ENCODE measurements at places on chromosomes 1 and 21.

GRCh38 chr1:110361856-110362255 is 22.7 kb downstream of the RBM15 start:
- DNase-seq = no peak

DNA sequence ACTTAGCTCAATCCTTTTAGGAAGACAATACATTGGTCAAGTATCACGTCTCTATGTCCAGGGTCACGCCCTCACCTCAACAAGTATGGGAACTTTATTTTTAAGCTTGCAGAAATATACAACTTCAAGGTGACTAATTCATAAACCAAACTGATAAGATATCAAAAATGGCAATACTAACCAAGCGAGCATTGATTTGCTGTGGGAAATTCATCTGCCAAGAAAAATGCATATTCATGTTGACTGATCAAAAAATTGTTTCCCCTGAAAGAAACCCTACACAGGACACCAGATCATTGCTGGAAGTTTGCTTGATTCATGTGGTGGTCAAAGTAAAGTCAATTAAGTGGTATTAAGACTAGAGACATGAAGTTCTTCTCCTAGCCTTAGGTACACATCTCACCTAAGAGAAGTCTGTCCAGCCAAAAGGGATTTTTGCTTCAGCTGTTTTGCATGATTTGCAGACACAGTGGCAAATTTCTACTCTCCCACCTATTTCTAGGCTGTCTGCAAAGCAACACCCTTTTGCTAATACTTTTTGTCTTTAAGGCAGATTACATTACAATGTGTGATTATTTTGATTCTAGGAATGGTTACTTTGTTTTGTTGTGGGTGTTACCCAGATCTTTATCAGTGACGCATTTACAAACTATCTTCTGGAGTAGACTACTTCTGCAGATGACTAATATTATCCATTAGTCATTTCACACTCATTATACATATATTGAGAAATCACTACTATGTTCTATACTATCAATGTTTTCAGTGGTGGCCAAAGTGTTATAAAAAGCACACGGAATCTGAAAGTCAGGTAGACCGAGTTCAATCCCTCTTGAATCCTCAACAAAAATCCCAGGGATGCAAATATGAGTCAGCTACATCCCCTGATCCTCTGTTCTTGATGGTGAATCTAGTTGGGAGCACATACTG is 12.4 kb downstream of the SAMSN1 start:
- no peak for DNase-seq

DNA sequence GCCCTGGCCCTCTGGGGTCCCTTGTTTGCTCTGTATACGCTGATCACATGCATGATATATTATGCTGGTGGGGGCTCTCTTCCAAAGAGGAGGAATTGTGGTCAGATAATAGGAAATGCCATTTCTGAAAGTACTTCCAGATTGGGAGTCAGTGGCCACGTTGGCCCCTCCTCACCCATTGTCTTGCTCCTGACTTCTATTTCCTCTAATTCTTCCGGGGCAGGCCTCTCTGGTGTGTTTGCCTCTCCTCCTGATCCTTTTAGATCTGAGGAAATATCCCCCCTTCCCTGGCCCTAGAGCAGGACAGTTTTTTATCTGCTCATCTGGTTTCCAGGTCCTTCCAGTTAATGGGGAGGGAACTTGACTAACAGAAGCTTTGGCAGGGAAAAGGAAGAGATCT is 2.9 kb downstream of the VANGL2 start:
- no peak for DNase-seq

DNA sequence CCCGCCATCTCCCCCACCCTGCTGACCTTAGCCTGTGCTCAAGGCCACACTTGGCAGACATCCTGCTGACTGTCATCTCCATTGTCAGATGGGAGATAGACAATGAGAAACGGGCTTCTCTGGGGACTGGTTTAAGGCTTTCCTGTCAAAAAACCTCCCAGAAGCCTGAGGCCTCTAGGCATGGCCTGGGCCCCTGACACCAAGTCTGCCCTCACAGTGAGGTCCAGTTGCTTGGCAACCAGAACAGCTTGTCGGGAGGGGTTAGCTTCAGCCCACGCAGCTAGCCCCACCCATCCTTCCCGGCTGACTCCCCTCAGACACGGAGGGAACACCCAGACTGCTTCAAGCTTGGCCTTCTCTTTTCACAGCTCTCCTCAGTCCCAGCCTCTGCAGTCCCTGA is 11.0 kb downstream of the PLEKHA6 start:
- DNase-seq = peak; percentile 88

DNA sequence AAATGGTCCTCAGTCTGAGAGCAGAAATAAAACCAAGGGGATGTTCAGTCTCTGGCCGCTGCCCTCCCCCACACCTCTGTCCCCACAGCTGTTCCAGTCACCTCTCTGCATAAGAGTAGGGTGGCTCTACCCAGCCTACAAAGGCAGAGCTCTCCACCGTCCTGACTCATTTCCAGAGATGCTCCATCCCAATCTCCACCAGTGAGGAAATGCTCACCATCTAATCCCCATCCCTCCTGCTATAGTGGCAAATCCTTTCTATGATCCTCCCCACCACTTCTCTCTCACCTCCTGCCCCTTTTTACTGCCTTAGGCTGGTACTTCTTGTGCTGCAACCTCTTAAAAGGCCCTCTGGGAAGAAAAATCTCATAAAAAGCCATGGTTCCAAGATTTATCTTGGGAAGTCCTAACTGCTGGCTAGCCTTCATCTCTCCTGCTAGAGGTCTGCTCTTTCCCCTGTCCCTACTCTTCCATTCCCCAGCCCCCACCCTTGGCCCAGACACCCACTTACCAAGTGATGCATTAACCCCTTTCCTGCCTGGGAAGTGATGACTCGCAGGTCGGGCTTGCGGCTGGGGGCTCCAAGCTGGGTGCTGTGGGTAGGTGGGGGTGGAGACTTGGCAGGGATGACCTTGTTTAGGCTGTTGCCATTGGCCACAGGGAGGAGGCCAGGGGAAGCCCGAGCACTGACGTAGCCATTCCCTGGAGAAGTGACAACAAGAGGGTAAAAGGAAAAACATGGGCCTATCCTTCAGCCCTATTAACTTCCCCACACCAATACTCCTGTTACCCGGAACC is 23.9 kb downstream of the MEF2D start:
- DNase-seq = no peak

GRCh38 chr21:37711286-37711829 is 204.9 kb downstream of the KCNJ6 start:
- DNase-seq = no peak

DNA sequence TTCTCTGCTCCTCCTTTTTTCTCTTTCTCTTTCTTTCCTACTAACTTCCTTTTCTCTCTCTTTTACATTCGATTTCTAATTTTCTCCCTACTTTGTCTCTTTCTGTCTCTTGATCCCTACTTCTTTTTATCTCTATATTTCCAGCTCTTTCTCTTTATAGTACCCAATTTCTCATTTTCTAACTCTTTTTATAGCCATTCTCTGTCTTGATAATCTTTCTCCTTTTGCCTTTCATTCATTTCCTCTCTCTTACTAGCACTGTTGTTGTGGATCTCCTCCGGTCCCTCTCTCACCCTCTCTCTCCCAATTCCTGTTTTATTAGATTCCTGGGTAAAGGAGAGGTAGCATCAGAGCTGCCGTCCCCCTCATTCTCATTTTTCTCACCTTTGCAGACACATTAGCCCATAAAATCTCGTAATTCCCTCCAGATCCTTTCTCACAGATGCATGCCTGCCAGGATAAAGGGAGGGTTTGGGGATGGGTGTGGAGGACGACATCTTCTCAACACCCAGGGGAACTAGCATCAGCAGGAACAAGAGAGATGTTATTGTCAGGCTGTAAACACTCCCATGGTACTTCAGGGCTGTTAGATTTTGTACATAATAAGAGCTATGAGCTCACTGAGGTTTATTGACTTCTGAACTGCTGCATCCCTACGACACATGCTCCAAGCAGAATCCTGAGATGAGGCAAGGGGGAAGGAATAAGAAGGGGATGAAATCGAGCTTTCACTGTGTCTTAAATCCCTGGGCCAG is 159.0 kb upstream of the GALNT2 start:
- no peak for DNase-seq

DNA sequence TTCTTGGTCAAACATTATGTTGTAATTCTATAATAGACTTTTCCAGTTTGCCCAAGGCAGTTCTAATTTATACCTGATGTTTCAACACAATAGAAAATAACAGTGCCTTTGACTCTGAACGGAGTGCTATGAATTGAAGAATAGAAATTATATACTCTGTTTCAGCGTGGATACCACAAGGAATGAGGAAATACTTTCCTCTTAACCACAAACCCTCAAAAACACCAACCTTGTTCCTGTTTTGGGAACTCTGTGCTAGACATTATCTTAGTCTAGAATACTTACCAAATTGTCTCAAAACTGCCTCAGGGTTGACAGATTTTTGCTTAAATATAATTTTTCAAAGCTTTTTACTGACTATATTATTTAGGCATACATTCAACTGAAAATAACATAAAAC is 1629.3 kb downstream of the MRPL39 start:
- no peak for DNase-seq

DNA sequence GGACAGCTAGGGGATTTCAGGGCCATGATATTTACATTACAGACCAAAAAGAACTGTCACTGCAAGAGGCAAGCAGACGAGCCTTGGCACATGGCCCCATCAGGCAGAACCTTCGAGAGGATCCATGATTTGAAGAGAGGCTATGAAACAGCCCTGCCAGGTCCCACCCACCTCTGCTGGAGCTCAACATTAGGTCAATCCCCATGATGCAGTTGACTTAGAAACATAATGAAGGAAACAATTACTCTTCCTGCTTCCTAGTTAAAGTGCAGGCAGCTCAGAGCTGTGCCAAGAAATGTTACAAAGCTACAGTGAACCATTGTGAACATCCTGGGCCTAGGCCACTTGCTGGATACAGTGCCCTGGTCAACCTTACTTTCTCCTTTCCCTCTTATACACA is 41.7 kb upstream of the PTCH2 start:
- DNase-seq = peak; percentile 82

DNA sequence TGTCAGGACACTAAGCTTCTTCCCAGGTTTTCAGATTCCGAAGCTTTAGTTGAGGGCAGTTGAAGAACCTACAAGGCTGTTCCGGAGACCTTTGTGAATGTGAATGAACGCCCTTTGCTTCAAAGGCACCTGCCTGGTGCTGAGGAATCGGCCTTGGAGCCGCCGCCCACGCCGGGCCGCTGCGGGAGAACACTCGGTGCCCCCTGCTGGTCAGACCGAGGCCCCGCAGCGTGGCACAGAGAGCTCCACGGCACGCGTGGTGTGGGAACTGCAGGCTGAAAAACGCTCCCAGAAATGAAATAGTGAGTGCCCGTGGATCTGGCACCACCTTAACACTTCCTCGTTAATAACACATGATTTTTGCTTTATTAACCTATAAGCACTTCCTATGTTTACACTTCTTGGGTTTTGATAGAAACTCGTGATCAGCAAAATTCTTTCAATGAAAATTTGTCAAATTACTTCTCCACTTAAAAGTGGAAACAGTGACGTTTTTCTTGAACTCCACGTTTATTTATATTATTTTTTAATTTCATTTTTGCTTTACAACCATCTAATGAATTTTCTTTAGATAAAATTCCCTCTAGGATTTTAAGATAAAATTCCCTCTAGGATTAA is 460.6 kb downstream of the DSCAM start:
- DNase-seq = peak; percentile 37

GRCh38 chr1:8870616-8871538 is 7.6 kb downstream of the ENO1 start:
- no peak for DNase-seq

DNA sequence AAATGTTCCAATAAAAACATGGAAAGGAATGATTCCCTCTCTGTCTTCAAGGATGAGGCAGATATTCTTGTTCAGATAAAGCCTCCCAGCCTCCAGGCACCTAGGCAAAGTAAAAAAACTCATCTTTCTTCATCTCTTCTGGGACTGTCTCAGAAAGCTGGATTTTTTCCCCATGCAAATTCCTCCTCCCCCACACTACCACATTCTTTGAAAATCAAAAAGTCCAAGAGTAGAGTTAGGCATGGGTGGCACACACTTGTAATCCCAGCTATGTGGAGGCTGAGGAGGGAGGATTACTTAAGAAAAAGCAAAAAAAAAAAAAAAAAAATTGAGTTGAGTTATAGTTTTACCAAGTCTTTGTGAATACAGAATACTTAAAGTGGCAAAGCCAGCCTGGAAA is 82.8 kb downstream of the GLUL start:
- no peak for DNase-seq

- DNase-seq = peak; percentile 38
Observed at GRCh38 chr1:152035539-152036266, 1.1 kb downstream of the S100A11 start.

- no peak for DNase-seq
Observed at GRCh38 chr1:24693827-24694379, 50.8 kb downstream of the SRRM1 start.

DNA sequence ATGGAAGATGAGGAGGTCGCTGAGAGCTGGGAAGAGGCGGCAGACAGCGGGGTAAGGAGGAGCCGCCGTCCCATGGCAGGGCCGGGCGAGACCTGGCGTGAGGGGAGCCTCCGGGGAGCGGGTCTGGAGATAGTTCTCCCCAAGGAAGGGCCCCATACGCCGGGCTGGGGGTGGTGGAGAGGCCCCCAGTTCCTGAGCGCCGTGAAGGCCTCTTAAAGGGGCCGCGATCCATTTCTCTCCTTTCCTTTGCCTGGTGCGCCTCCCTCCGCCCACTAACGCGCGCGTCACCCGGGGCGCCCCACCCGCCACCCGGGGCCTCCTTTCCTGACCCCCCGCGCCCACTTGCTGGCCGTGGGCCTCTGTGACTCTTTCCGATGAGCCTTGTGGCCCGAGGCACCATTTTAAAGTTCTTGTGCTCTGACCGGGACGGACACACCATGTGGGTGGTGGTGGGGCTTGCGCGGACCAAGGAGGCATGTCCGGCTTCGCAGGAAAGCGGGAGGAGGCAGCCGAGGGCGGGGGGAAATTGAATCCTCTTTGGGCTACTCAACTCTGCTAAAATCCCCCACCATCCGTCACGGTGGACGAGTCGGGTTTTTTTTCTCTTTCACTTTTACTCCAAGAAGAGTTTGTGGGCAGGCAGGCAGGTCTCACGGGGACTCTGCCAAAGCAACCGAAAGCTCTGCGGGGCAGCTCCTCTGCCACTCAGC is 371 bp downstream of the SZRD1 start:
- DNase-seq = peak; percentile 94

DNA sequence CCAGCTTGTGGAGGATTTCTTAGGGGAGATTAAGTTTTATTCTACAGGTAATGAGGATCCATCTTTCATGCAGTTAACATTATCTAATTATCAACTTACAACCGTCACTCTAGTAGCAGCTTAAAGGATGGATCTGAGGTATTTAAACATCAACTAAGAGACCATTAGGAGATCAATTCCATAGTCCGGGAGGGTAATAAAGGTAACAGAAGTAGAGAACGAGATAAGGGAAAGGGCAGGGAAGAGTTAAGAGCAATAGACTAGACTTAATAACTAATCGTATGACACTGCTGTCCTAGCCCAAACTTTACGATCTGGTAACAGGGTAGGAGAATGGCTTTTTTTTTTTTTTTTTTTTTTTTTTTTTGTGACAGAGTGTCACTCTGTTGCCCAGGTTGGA is 19.5 kb upstream of the CCDC17 start:
- DNase-seq = no peak

- no peak for DNase-seq
Observed at GRCh38 chr1:40313329-40313957, 3.6 kb downstream of the COL9A2 start.

Measured in right hindlimb (tissue), 1 donor.